ENCODE measurements at places on chromosomes 13 and 19.

- no peak for DNase-seq
Observed at GRCh38 chr19:23916991-23917390, 2.3 kb downstream of the ZNF726 start.

DNA sequence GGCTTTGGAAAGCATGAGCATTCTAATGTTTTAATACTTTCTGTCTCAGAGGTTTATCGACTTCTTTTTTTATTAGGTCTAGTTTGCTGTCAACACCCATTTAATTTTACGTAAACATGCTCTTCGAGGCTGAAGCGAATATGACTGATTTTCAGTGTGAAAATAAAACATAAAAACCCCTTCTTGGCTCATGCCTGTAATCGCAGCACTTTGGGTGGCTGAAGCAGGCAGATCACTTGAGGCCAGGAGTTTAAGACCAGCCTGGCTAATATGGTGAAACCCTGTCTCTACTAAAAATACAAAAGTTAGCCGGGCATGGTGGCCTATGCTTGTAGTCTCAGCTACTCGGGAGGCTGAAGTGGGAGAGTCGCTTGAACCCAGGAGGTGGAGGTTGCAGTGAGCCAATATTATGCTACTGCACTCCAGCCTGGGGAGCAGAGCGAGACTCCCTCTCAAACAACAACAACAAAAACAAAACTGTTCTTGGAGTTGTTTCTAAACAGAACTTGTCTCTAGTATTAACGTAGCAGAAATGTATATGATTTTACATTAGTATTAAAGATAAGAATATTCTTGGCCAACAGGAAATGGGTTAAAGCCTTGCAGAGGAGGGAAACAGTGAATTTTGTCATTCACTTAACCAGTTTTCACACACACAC is 7.1 kb upstream of the IGFL3 start:
- DNase-seq = no peak

DNA sequence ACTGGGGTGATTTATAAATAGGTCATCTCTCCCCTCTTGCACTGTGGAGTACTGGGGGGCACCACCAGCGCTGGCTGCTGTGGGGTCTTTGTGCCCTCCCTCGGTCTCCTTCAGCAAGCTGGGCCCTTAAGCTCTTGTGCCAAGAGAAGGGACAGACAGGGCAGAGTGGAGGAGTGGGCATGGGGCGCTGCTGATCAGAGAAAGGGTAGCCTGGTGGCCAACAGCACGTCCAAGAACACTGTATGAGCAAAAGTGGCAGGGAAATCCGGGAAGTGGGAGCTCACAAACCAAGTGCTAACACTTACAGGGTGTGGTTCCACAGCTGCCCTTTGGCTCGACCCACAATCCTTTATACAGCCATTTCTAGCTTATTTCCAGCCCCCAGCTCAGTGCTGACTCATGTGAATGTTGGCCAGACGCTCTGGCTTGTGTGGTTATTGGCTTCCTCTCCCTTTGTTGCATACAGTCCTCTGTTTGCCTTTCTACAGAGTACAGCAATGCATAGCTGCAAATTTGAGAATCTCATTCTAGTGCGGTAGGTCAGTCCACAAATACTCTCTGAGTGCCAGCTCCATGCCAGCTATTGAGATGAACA is 298.8 kb downstream of the SHISA2 start:
- DNase-seq = no peak

GRCh38 chr19:29836409-29836825 is 24.6 kb downstream of the CCNE1 start:
- no peak for DNase-seq

- DNase-seq = peak; percentile 91
Observed at GRCh38 chr13:113907635-113908617, 44.0 kb upstream of the GAS6 start.

- DNase-seq = no peak
Observed at GRCh38 chr13:83056269-83056668, 826.0 kb downstream of the SLITRK1 start.

DNA sequence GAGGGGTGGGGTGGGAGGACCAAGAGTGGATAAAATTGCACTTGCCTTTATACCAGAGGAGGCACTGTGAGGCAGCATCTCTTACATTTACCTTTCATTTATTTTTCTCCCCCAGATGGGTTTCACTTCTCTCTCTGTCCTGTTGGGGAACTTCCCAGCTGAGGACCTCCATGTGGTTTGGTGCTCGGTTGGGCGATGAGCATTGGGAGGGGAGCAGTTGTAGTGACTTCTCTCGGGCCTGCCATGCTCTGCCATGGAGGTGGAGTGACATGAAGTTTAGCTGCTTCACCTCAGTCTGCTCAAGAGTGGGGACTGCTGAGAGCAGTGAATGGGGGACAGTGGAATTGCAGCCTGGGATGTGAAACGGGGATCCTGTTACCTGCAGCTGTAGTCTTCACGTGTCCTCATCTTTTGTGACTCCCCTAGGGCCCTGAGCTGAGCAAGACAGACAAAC is 23.1 kb upstream of the CXCL17 start:
- DNase-seq = no peak

GRCh38 chr13:38875186-38875875 is 115.3 kb downstream of the STOML3 start:
- DNase-seq = no peak

DNA sequence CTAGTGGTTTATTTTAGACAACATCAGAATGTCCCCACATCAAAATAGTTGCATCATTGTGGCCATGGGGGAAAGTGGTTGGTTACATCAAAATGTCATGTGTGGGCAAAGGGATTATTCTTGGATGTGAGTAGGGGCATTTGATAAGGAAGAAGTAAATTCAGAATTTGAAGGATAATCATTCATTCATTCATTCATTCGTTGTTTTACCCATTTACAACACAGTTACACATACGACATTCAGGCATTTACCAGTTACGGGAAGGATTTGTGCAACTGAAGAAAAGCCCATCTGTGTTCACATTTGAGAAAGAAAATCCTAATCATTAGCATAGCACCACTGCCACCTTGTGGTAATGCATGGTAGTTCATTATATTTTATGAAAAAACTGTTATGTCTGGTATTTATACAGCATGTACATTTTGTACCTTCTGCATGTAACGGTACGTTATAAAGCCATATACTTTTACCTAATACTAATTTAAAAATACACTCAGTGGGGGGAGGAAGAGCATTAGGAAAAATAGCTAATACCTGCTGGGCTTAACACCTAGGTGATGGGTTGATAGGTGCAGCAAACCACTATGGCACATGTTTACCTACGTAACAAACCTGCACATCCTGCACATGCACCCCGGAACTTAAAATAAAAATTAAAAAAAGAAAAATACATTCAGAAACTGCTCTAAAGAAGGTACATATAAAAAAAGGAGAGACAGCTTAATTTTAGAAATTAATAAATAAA is 62.1 kb downstream of the DGKH start:
- peak; percentile 73 for DNase-seq

DNA sequence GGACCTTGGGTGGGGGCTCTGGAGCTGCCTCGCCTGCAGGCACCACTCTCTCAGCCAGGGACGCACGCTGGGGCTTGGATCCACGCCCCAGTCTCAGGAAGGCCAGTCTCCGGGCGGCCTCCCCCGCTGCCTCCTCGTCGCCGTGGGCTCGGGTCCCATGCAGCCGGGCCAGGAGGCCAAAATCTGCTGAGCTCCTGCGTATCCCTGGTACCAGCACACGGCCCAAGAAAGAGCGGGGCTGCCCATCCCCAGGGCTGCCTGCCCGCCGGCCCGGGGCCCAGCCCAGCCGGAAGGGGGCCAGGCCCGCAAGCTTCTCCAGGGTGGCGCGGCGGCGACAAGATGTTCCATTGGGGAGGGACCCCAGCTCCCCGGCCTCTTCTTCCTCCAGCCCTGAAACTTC is 6.7 kb downstream of the EXOC3L2 start:
- DNase-seq = no peak

GRCh38 chr13:108313382-108313781 is 43.9 kb downstream of the TNFSF13B start:
- peak; percentile 4 for DNase-seq

GRCh38 chr13:22200440-22200839 is 529.6 kb downstream of the FGF9 start:
- no peak for DNase-seq

GRCh38 chr19:38839816-38840582 is 8.4 kb upstream of the ECH1 start:
- no peak for DNase-seq

DNA sequence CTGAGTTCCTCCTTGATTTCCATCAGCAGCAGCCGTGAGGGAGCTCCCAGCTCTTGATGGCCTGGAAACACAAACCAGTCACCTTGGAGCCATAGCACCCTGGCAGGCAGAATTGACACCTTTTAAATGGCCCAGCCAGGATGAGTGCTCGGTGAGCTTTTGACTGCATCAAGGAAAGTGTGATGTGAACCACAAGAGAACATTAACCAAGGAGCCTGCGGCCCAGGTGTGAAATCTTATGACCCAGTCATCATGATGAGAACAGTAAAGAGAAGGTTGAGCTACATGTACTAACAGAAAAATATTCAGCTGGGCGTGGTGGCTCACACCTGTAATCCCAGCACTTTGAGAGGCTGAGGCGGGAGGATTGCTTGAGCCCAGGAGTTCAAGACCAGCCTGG is 22.8 kb downstream of the SUGP2 start:
- DNase-seq = no peak

- no peak for DNase-seq
Observed at GRCh38 chr19:49744946-49745381, 18.1 kb downstream of the TSKS start.

- DNase-seq = no peak
Observed at GRCh38 chr13:83121896-83122295, 760.4 kb downstream of the SLITRK1 start.

DNA sequence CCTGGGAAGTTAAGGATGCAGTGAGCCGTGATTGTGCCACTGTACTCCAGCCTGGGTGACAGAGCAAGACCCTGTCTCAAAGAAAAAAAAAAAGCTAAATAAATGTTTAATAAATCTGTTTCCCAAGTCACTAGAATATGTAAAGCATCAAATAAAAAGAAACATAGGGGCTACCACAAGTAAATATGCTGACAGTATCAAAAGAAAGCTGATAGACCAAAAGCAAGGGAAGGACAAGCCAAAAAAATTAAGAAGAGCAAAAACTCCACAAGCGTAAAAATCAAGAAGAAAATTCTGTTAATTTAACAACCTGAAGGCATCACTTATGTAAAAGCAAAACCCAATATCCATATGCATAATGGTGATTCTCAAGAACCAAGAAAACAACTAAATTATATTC is 9.7 kb downstream of the KPNA3 start:
- no peak for DNase-seq

- peak; percentile 37 for DNase-seq
Observed at GRCh38 chr19:19420570-19421298, 15.3 kb downstream of the GATAD2A start.

DNA sequence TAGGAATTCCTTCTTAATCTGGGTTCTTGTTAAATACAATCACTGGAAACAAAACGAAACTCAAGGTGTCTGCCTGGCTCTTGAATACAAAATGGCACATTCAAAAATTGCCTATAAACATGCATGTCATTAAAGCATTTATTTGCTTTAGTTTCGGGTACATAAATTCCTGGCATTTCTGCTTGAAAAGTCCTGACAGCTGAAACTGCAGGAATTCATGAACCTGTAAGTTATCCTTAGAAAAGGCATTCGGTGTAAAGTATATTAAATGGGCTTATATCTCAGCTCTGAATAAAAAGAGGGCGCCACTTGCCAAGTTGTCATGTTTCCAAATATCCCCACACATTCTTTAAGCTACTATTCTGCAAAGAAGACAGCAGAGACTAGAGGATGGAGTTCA is 32.9 kb downstream of the RXFP2 start:
- no peak for DNase-seq

DNA sequence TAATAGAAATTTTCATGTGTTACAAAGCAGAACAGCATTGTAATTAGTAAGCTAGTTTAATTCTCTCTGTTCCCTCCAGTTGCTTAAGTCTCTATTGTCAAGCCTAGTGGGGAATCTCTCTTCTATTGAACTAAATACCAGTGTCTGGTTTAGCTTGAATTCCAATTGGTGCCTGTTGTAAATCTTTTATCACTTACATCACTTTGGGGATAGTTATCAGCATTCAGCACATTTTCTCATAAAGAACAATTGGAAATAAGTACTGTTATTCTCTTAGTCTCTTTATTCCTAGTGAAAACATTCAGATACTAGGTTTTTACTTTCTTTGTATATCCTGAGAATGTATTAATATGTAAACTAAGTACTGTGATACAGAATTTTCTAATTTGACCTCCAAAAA is 25.2 kb downstream of the IPO5 start:
- no peak for DNase-seq

- no peak for DNase-seq
Observed at GRCh38 chr19:16315825-16316505, 8.7 kb upstream of the KLF2 start.

- DNase-seq = no peak
Observed at GRCh38 chr13:51432576-51432975, 20.3 kb downstream of the INTS6 start.

DNA sequence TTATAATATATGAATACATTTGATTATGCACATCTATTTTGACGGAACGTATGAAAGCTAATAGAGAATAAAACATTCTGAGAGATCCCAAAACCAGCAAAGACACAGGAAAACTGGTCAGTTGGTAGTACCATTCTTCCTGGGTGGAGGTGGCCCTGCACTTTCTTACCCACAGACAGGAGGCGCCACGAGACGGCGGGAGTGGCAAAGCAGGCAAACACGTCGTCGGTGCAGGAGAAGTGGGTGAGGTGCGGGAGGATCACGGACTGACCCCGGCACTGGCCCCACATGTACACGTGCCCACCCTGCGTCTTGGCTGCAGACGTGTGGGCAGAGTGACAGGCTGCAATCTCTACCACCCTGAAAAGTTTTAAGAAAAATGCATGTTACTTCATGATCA is 36.1 kb downstream of the RCBTB1 start:
- no peak for DNase-seq

- no peak for DNase-seq
Observed at GRCh38 chr13:97495678-97496077, 61.7 kb downstream of the RAP2A start.

DNA sequence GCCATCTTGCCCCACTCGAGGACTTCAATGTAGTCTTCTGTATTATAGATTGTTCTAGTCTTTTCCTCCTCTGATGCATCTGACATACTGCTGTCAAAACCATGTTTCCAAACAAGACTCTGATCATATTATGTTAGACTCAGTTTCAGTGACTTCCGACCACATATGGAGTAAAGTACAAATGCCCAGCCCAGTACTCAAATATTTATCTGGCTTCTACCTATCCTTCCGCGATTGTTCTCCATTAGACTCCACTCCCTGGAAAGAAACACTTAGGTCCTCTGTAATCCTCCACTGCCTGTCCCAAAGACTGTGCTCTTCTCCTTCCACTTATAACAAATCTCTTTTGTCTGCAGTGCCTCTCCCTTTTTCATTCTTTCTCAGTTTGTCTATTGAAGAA is 439.5 kb downstream of the EFNB2 start:
- DNase-seq = no peak

DNA sequence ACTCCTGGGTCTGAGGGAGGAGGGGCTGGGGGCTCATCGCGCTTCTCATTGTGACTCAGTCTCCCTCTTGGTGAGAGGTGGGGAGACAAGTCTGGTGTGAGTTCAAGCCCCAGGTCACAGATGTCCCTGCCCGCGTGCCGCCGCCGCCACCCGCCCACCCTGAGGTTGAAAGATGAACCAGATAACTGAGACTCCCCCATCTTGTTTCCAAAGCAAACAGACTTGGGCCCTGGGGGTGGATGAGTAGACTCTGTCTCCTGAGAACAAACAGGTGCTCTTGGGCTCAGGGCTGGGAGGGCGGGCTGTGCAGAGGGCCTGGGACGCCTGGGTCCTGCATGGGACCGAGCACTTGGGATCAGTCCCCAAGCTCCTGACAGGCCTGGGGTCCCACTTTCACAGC is 567 bp downstream of the SBK2 start:
- no peak for DNase-seq

GRCh38 chr19:58279042-58279924 is 528 bp downstream of the ZNF8 start:
- DNase-seq = no peak

- no peak for DNase-seq
Observed at GRCh38 chr19:2089727-2090053, 6.4 kb downstream of the MOB3A start.
